Common myeloid progenitor, CD34-positive (primary cell): ENCODE measurements at places on chromosomes 7 and 10.

GRCh38 chr7:110483553-110483952 is 607.4 kb upstream of the LRRN3 start:
- DNase-seq, result no peak

DNA sequence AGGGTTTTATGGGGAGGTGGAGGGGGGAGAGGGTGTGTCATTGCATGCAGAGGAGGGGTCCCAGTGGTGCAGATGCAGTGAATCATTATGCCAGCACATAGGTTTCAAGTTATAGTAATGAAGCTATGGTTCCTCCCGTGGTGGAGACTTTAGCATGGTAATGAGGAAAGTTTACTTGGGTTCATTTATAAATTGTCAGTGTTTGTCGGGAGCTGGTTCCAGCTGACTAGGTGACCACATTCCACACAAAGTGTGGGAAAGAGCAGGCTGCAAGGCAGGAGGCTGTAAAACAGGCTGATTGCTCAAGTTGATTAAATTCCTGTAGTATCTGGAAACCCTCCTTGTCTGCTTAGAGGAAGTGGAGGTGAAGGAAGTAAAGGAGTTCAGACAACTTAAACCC is 78.9 kb downstream of the SRI start:
- no peak for DNase-seq

GRCh38 chr7:47931005-47932004 is 17.0 kb downstream of the PKD1L1 start:
- no peak for DNase-seq

DNA sequence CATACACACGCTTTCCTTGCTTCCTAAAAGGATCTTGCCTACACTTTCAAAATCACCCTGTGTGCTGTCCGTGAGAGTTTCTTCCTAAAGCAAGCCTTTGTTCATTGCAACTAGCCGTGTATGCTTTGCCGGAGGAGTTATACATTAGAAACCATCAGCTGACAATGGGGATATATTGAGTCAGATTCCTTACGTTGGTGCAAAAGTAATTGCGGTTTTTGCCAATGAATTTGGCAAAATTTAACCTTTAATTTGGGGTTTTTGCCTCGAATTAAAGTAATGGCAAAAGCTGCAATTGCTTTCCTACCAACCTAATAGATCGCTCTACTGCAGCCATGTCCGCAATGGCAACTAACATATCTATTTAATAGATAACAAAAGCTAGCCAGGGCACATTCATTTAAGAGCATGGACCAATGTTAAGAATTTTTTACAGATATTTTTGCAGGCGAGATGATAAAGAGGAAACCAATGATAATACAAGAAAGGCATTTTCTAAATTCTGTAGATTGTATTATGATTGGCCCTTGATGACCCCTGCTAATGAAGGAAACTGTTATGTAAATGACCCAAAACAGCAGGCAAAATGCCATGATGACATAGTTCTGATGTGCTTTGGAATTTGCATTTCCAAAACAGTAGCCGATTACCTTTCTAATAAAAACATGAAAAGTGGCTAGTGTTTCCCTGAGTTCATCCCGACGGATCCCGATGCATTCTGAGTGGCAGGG is 184.8 kb upstream of the NRP1 start:
- no peak for DNase-seq

DNA sequence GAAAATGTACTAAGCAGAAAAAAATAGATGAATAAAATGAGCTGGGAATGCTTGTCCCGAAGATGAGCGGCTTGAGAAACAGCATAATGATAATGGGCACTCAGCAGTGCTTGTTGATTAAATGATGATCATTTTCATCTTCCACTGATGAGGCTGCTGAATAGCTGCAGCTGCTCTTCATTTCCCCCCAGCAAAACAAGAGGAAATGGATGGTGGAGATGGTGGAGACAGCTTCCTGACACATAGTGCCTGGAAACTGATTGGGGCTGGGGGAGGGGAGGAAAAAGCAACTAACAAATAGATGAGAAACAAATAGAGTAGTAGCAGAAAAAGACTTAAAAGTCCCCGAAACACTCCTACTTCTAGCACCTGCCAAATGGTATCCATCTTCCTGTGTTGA is 41.4 kb downstream of the MRC1 start:
- peak; percentile 74 for DNase-seq

DNA sequence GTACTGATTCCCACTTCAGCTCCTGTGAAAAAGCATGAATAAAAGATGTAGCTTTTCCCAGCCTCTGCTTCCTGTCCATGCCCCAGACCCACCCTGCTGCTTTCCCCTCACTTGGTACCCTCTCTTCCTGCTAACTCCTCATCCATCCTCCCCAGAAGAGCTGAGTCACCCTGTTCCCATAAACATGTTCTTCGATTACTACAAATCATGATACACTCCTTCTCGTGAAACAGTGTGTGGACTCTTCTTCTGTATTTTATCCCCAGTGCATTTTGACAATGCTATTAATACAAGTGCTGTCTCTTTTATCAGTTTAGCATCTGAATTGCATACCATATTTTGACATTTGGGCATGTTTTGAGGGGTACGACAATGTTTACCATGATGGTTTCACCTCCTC is 45.8 kb upstream of the SORBS1 start:
- DNase-seq, result no peak

- no peak for DNase-seq
Measured at GRCh38 chr7:134047675-134048074, 79.5 kb upstream of the LRGUK start.

- no peak for DNase-seq
Measured at GRCh38 chr10:72424561-72424960, 69.8 kb upstream of the DNAJB12 start.

- DNase-seq, result no peak
Measured at GRCh38 chr7:84549409-84549808, 354.8 kb upstream of the SEMA3A start.

- DNase-seq, result no peak
Measured at GRCh38 chr10:34624323-34625153, 190.6 kb downstream of the PARD3 start.

DNA sequence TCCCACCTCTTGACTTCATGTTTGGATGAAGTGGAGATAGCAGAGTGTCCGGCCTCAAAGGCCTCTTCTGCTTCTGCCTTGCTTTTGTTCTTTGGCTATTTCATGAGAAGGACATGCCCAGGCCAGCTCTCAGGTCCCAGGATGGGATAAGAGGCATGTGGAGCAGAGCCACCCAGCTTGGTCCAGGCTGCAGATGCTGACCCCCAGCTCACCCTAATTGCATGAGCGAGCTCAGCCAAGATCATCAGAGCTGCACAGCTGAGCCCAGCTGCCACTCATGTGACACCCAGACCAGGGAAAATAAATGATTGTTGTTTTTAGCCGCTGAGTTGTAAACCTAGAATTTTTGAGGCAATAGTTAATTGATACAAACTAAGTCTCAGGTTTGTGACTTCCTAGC is 230.0 kb downstream of the PHF14 start:
- DNase-seq, result no peak

GRCh38 chr10:119306514-119306951 is 99.2 kb downstream of the GRK5 start:
- DNase-seq, result peak; percentile 97

GRCh38 chr10:60257767-60258428 is 131.8 kb downstream of the ANK3 start:
- DNase-seq, result no peak
